ENCODE measurements at places on chromosomes 5 and 9.
A peak's percentile ranks its signal among the peaks of the same experiment; 100 is the strongest.

DNA sequence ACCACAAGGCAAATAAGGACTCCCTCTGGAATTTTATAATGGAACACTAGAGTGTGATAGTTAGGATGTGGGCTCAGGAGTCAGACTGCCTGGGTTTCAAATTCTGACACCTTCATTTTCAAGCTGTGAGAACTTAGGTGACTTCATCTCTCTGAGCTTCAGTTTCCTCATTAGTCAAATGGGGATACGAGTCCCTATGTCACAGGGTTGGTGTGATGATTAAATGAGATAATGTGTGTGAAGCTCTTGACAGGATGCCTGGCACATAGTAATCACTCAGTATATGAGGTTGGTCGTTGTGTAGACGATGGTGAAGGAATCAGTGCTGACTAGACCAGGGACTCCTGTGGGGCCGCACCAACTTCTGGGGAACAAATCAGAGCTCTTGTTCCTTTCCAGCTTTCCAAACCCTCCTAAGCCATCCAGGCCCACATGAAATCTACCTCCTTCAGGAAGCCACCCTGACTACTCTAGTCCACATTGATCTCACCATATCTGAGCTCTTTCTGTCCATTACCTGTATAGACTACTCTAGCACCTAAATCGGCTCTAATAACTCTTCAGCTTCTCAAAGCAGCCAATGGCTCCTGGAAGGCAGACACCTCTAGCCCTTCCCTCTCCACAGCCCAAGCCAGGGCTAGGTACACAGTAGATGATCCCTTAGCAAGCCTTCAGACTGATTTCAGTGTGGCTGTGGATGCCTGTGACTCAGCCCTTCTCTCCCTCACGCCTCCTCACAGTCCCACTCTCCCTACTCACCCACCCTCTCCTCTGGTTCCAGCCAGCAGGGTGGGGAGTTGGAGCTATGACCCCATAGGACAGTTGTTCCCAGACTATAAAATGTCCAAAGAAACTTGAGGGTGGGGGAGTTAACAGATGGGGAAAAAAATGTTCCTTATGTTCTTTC, 2.5 kb upstream of the TCF7 start:
- no peak for DNase-seq

GRCh38 chr9:649128-650074, 192.1 kb upstream of the DMRT1 start:
- no peak for DNase-seq

GRCh38 chr5:96968614-96969013, 32.7 kb downstream of the LNPEP start:
- no peak for DNase-seq

DNA sequence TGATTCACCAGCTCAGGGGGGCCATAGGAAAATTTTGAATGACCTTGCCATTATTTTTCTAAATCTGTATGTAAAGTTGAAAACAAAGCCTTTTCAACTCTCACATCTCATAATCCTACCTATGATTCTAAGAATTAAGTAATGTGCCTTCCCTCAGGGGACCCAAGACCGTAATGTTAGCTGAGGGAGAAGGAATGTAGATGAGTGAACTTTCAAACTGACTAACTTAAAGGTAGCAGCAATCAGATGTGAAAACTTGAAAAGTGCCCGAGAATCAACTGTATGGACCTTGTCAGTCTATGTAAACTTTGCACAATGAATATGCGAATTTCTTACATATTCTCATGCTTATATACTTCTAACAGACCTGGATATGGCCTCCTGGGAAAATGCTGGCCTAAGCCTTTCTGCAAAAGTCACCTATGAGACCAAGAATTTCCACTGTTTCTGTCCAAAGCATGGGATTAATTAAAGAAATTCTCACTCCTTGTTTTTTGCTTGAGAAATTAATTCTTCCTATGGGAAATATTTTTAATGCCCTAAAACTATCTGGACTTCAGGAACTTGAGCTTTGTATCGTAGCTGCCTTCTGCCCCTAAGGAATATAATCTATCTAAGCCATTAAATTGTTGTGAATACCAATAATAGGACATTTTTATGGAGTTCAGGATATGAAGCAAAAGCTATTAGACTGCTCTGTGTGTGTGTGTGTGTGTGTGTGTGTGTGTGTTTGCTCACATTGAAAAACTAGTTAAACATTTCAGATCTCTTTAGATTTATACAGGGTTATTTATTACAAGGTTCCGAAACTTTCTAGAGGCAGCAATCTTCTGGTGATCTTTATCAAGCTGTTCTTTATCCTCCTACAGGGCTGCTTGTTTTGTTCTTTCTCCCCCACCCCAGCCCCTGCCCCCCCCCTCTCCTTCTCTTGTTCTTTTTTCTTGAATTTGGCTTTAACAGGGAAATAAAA, 169.1 kb upstream of the CLINT1 start:
- DNase-seq = no peak

- peak; percentile 57 for DNase-seq
Measured at GRCh38 chr5:83473346-83474160, 2.0 kb downstream of the VCAN start.

DNA sequence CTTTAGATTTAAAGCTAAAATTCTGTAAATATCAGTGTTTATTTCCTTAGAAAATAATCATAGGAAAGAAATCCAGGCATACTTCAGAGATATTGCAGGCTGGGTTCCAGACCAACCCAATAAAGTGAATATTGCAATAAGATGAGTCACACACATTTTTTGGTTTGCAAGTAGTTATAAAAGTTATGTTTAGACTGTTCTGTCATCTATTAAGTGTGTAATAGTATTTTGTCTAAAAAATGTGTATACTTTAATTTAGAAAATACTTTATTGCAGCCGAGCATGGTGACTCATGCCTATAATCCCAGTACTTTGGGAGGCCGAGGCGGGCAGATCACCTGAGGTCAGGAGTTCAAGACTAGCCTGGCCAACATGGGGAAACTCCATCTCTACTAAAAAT, 6.9 kb upstream of the RIC1 start:
- DNase-seq = no peak

- no peak for DNase-seq
Measured at GRCh38 chr9:136696502-136696901, 9.2 kb upstream of the AGPAT2 start.

- DNase-seq = no peak
Measured at GRCh38 chr5:145903867-145904266, 31.1 kb upstream of the GRXCR2 start.

- no peak for DNase-seq
Measured at GRCh38 chr5:43367909-43368669, 44.1 kb downstream of the CCL28 start.

DNA sequence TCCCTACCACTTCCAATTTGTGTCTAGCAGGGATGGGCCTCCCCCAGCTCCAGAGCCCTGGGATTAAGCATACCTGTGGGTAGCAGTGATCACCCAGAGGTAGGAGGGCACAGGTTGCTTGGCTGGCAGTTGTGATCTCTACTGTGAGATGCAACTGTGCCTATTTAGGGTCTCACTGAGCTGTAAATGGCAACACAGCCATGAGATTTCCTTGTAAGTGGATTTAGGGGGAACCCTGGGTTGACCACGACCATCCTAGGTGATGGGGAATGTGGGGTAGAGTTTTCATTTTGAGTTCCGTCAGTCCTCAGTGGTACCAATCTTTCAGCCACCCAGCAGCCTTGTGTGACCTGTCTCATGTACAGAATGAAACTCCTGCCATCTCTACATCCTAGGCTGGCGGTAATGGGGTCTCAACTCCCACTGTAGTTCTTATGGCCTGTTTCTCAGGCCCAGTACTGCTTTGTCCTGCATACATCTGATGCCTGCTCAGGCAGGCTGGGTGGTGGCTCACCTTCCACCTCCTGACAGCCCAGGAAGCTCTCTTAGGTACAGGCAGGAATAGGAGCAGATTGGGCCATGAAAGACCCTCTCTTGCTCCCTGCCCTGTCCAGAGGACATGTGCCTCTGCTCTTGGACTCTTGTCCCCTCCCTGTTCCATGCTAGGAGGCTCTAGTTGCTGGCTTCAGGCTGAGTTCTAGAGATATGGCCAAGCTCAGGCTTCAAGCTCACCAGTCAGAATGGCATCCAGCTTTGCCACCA, 8.1 kb downstream of the HNRNPAB start:
- DNase-seq = no peak

- peak; percentile 73 for DNase-seq
Measured at GRCh38 chr5:139648205-139649081, at the start of gene CXXC5. Gene CXXC5, plus strand, starts transcription at chr5:139648349. Its CDS starts 32,175 bp downstream, at chr5:139680524.

Measured in GM19239 (cell line).